ENCODE measurements at places on chromosomes 7 and 10.

GRCh38 chr7:27046854-27047549 lies 48.8 kb downstream of the HOXA1 start:
- DNase-seq, result no peak

DNA sequence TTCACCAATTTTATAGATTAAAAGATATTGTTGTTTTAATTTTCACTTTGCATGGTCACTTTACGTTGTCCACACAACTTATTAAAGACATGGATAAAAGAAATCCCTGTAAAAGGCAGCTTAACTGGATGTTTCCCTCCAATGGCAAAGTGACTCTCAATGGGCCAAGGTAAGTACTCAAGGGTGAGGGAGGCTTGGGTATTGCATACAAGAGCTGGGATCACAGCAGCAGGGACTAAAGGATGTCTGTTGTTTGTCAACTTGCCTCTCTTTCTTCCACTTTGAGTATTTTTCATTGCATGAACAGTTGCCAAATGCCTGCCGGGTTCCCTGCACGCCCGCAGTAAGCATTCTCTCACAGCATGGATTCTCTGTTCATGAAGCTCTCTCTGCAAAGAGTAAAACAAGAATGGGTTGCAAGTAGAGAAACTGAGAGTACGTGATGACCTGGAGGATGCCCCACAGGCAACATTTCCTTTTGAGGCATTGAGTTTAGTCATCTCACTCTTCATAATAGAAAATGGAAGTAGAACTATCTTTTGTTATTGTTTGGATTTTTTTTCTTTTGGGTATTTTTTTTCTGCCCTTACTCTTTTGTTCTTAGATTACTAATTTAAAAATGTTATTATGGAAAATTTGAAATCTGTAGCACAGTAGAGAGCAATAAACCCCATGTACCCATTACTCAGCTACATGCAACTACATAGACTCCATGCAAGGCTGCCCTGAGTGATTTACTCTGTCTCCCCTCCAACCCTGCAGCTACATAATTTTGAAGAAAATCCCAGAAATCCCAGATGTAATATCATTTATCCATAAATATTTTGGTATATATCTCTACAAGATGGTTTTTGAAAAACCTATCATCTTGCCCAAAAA lies 26.3 kb downstream of the GPR141 start:
- peak; percentile 57 for DNase-seq

- peak; percentile 22 for DNase-seq
Observed at GRCh38 chr7:65722361-65722792, 150.5 kb upstream of the VKORC1L1 start.

DNA sequence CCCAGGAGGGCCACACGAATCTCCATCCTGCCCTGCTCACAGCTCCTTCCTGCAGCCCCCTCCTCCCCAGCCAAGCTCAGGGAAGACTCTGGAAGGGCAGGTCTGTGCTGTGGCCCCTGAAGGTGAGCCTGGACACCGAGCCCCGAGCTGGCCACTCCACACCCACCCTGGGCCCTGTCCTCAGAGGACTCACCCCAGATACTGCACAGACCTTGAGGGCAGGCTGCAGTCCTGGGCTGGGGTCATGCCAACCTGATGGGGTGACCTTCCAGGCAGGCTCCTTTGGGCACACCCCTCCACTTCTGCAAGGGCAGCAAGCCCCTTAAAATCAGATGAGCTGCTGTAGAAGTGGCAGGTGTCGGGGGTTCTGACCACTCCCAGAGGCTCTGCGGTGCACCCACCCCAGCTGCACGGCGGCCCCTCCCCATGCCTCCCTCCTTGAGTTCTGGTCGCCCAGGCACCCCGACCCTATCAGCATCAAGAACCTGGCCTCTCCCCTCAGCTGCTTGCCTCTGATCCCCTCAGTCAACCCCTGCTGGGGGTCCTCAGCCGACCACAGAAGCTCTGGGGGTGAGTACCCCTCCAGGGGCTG lies 24.3 kb downstream of the YKT6 start:
- DNase-seq, result no peak

- DNase-seq, result no peak
Observed at GRCh38 chr7:100088621-100089457, at the start of gene COPS6. TSS of gene COPS6 (plus strand) at chr7:100088969. CDS start at chr7:100088991, 22 bp downstream.

- DNase-seq, result no peak
Observed at GRCh38 chr7:47196106-47196645, 385.7 kb downstream of the TNS3 start.

DNA sequence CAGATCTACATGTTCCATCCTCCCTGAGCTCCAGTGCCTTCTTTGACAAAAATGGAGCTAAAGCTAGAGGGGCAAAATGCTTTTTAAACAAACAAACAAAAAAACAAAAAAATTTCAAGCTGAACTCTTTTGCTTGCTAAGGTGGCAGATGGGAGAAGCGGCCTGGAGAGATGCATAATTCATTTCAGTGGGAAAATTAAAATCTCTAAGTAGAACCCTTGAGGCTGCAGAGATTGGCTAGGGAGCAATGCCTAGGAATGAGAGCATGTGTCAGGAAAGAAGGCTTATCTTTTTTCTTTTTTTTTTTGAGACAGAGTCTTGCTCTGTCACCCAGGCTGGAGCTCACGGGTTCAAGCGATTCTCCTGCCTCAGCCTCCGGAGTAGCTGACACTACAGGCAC lies 46.4 kb upstream of the SAMD8 start:
- DNase-seq, result no peak

DNA sequence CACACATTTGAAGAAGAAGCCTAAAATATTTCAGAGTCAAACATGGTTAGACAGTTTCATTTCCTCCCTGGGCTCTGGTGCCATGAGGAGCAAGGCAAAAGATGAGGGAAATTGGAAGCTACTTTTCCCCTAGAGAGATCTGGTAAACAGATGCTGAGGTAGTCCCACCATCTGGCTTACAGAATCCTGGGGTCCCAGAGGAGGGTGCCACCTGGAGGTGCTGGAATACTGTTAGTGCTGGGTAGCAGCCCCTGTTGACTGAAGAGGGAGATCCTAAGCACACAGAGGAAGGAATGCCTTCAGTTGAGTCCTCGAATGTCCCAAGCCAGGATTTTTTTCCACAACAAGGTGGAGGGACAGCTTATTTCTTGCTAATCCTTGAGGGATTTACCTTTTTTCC lies 160.1 kb downstream of the FZD1 start:
- DNase-seq, result no peak

- no peak for DNase-seq
Observed at GRCh38 chr10:78757344-78757925, 311.3 kb upstream of the ZMIZ1 start.

DNA sequence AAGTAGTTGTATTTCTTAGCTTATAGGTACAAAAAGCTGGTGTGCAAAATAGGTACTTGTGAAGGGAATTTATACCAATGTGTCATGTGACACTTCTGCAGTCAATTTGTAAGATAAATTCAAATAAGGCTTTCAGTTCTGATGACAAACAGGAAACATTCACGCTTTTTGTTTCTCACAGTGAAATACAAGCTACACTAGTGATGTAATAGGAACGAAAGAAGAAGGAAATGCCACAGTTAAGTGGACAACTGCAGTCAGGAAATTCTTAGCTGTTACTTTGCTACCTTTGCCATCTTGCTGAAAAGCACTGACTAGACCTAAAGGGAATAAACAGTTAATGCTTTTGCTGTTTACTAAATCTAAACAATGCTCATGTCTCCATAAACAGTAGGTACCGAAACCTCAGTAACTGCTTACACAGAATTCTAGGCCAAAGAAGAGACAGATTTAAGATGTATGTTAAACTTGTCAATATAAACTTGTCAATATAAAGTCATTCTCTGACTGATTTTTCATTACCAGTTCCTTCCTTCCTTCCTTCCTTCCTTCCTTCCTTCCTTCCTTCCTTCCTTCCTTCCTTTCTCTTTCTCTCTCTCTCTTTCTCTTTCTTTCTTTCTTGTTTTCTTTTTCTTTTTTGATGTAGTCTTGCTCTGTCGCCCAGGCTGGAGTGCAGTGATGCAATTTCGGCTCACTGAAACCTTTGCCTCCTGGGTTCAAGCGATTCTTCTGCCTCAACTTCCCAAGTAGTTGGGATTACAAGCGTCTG lies 10.1 kb downstream of the OTUD1 start:
- peak; percentile 40 for DNase-seq

GRCh38 chr10:125689955-125690569 lies 7.1 kb upstream of the TEX36 start:
- no peak for DNase-seq

- DNase-seq, result no peak
Observed at GRCh38 chr7:50341724-50342123, 37.2 kb downstream of the IKZF1 start.

DNA sequence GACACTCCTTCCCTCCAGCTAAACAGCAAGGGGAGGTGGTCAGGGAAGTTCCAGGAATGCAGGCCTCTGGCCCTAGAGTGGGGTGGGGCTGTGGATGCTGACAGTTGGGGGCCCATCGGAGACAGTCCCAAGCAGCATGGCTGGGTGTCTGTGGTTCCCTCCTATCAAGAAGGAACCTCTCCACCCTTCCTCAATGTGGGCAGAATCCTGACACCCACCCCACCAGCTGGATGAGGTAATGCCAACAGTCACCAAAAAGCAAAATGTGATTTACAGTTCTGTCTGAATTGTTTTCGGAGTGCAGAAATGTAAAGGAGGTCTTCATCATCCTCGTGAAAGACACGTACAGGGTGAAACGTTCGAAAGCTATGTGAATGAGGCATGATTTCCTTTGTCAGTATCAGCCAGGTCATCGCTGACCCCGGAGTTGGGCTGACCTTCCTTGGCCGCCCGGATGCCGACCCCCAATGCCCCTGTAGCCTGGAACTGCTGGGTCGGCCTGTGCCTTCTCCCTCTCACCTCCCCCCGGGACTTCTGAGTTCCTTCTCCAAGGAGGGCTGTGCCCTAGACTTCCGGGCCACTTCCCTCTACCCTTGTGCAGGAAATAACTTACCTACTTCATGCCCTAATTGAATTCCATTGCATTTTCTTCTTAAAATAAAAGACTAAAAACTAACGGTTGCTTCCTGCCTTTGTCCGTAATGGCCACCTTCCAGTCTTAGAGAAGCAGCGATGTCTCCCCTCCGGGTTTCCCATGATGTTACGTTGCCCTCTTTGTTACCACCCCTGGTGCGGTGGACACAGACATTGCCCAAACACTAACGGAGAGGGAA lies 24.5 kb downstream of the FOXK1 start:
- DNase-seq, result no peak

DNA sequence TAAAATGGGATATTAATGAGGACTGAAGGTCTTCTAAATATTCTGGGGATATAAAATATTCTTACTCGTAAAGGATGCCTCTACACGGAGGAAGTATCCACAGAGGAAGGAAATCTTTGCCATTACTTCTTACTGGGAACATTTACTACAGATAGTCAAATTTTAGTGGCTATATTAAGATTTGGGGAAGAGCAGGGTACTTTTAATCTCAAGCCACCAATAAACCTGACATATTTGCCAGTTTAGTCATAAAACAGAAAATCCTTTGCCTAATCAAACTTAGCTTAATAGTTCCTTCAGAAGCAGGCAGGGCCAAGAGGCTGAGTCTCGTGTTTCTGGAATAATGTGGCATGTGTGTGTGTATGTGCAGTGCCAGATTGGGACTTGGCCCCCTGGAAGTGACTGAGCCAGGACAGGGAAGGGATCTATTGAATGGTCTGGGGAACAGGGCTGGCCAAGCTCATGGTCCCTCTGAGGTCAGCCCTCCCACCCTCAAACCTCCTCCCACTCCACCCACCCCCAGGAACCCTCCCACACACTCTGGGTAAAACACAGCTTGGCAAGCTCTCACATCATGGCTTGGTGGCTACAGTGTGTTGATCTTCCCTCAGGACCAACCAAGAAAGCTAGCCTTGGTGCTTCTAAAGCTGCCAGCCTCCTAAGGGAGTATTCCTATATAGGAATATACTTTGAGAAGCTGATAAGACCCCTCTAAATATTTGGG lies 1.6 kb upstream of the PIK3CG start:
- no peak for DNase-seq

DNA sequence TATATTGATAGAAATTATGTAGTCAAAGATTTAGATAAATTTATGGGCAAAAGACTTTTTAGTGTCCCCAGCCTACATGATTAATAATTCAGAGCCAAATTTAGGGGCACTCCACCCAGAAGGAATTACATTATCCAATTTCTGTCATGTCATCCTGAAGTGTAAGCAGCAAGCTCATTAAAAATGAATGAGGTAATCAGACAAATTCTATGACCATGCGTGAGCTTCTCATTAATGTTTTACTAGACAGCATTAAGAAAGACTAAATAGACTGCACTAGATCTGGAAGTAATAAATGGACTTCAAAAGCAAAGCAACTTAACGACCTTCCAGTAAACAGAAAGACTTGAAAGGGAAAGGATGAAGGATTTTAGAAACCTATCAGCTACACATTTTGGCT lies 22.7 kb upstream of the TRUB1 start:
- no peak for DNase-seq

- no peak for DNase-seq
Observed at GRCh38 chr10:60187691-60188090, 202.0 kb downstream of the ANK3 start.

GRCh38 chr7:138021889-138022288 lies 20.0 kb upstream of the CREB3L2 start:
- no peak for DNase-seq

DNA sequence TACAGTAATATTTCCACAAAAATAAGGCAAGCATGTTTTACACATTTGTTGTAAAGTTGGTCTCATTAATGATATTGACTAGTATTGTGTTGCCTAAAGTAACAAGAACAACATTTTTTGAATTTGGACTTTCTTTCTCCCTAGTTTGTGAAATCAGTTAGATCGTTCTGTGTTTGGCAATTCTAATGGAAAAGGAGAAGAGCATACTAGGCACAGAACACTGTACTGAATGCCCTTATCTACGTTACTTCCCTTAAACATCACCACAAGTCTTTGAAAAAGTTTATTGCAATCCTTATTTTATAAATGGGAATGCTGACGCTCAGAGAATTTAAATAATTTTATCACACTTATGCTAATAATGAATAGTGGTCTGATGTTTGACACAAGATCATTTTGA lies 372.2 kb downstream of the EXOC4 start:
- DNase-seq, result no peak
